T47D (cell line): ENCODE measurements at places on chromosomes 3 and 15.

DNA sequence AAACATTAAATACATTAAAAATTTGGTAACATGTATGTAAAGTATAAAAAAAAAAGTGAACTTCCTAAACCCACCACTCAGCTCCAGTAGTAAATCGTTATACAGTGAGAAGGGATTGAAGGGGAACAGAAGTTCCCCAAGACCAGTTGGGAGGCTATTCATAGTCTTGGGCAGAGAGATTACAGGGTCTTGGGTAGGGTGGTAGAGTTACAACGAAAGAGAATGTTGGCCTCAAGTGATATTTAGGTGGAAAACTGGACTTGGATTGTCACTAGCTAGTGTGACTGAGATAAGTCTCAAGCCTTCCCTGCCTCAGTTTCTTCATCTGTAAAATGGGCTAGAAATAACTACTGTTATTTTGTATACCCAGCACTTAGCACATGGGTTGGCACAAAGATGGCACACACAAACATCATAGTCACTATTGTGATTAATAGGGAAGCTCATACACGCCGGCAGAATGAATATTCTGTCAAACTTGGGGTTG lies 431 bp upstream of the YEATS2 start:
- no peak for DNase-seq

- no peak for DNase-seq
These were observed 142.5 kb upstream of the LMCD1 start for GRCh38 chr3:8359133-8359532.

DNA sequence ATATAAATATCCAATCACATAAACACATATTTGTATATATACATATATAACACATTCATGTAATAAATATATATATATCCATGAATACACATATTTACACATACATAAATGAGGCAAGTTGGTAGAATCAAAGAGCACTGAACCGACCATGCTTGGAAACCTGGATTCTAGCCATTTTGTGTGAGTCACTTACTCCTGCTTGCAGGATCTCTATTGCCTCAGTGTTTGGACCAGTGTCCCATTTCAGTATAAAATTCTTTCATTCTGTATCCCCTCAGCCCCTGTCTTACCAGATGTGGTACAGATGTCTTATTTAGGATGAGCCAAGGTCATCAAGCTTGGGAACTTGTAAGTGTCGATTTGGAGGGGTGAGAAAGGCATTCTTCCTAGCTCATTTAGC lies 391.4 kb upstream of the FRG2C start:
- no peak for DNase-seq

DNA sequence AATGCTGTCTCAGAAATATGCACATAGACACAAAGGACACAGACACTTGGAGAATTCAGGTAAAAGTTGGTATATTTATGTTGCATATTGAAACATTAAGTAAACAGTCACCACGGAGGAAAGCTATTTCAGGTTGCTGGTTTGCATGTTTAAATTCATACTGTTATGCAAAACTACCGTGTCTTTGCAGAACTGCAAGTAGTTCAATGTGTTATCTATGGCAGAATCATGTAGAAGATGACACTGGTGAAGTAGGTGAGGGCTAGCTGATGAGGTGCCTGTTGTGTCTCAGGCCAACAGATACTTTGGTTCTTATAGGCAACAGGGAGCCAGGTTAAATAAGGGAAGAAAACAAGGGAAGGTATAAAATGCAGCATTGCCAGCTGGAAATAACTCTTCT lies 511.3 kb downstream of the DIPK2A start:
- DNase-seq, result no peak

GRCh38 chr3:126209741-126210140 lies 29.4 kb upstream of the ALDH1L1 start:
- no peak for DNase-seq
